ENCODE measurements at places on chromosomes 4 and X.
A peak's percentile ranks its signal among the peaks of the same experiment; 100 is the strongest.

GRCh38 chr4:82201805-82202641 is 171.8 kb downstream of the HNRNPD start:
- DNase-seq = peak; percentile 50

DNA sequence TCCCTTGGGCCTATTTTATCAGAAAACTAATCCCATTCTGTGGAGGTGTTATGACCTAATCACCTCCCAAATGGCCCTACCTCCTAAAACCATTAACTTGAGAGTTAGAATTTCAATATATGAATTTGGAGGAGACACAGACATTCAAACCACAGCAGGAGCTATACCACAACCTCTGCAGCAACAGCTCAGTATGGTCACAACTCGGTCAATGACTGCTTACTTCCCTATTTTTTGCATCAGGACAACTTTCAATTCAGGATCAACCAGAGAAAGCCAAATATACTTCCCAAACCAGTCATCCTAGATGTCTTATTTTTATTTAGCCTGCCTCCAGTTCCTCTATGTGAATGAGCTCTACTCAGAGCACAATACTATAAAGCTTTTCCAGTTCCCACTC is 11.3 kb upstream of the SMARCA5 start:
- no peak for DNase-seq

DNA sequence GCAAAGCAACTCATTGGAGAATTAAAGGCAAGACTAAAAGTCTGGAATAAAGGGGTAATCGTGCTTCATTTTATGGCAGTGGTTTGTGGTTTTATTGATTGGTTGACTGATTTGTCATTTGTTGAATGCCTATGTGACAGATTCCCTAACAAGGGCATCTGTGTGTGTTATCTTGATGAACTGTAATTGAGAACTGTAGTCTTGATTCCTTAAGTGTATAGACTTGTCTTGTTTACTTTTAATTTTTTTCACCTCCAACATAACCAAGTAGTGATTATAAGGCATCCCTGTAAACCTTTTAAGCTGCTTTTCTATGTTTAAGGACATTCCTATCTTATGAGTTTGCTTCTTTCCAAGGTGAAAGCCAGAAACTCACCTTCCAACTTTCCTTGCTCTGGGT is 216.0 kb upstream of the TAPT1 start:
- no peak for DNase-seq

GRCh38 chrX:45295259-45295986 is 94.7 kb upstream of the DIPK2B start:
- DNase-seq = no peak

DNA sequence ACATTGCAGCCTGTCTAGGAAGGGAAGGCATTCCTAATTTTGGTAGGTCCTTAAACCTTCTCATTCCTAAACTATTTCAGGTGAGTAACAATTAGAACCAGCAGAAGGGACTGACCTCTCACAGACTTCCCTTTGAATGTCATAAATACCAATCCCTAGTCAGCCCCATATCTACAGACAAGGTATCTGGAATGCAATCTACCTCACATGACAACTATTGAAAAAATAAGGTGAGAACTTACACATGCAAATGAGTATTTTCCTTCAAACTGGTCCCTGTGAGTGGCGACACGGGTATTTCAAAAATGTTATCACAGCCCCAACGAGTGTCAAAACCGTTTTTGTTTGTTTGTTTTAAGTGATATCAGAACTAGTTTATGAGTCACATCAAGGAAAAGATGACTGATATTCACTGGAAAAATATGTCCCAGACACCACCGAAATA is 102.4 kb upstream of the VCX2 start:
- DNase-seq = no peak

DNA sequence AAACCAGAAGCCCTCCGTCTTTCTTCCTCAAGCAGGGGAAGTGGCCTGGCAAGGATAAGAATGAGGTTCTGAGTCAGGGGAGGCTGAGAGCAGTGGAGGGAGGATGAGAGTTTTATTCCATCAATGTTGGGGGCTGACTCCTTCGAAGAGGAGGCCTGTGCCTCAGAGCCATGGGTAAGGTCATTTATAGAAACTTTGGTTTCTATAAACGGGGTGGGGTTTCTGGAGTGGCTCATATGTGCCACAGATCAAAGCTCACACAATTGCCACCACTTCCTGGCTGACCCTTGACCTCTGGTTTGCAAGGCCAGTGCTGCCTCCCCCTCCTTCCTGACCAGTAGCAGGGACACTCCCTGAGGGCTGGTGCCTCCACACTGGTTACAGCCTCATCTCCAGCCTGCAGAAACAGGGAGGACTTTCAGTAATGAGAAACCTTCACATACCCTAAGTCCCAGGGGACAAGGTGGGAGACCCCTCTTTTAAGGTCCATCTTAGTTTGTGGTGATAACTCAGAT is 166.0 kb downstream of the PDGFRA start:
- DNase-seq = no peak

GRCh38 chr4:25347473-25347872 is 29.6 kb upstream of the ANAPC4 start:
- DNase-seq = no peak

DNA sequence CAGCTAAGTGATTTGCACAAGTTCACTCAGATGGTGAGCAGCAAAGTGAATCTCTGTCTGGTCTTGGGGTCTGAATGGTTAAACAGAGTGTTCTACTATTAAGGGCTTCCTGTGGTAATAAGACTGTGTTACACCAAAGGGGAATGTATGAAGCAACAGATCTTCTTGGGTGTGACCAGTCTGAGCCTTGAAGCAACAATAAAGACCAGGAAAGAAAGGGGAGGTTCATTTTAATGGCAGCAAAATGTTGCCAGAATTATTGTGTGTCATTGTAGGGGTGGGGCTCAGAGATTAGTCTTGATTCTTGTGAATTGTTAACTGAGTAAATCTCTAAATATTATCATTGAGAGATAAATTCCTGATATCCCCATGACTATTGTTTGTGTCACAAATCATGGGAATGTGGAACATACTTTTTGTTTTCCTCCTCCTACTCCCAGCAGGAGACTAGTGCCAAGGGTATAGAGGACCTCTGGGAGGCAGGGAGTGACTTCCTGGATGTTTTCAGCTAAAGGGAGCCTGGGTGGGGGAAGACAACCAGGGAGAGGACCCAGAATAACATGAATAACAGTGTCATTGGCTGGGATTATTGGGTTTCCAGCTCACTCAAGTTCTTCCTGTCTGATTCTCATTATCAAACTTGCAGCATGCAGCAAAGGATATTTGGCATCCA is 141.4 kb upstream of the PAK3 start:
- DNase-seq = no peak

DNA sequence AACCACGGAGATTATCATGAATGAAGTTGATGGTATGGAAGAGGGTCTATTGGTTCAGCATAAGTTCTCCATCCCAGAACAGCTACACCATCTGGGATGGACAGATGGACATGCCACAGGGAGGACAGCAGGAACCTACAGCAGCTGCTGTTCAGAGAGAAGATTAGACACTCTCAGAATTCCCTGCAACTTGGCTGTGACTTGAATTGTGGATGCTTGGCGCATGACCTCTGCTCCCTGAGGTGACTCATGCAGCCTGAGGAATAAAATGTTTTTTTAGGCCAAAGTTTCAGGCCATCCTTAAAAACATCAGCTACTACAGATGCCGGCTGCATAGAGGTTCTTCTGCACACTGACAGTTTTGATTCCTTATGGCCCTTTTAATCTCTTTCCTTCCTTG is 97.3 kb downstream of the RS1 start:
- no peak for DNase-seq

DNA sequence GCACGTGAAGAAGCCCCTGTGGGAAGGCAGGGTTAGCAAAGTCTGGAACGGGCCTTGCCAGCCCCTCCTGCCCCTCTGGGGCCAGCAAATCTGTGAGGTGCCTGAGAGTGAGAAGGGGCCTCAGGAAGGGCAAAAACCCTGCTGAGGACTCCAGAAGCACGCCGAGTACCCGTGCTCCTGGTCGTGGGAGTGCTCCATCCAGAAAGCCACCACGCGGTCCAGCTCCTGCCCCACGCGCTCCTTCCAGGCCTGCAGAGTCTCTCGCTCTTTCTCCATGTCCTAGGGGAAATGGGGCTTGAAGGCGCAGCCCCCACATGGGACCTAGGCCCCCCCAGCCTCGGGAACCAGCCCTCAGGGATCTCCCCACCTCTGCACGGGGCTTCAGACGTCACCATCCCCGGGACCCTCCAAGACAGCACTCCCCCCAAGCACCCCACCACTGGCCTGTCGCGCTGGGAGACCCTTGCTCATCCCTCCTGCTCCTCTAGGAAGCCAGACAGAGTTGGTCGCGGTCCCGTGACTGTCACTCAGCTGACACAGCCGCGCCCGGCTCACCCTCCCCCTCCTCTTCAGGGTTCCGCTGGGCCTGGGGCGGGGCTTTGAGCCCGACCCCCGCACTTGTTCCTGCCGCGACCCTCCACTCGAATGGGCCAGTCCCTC is at the start of gene RENBP:
Gene RENBP (minus strand): TSS at position 504 of the 660 bp plus-strand sequence. CDS start 33 bp downstream, at position 471.
- no peak for DNase-seq

- DNase-seq = no peak
These were observed 897.0 kb downstream of the ARAP2 start for GRCh38 chr4:35347276-35347675.

GRCh38 chrX:9341291-9342201 is 123.3 kb upstream of the TBL1X start:
- DNase-seq = peak; percentile 77

DNA sequence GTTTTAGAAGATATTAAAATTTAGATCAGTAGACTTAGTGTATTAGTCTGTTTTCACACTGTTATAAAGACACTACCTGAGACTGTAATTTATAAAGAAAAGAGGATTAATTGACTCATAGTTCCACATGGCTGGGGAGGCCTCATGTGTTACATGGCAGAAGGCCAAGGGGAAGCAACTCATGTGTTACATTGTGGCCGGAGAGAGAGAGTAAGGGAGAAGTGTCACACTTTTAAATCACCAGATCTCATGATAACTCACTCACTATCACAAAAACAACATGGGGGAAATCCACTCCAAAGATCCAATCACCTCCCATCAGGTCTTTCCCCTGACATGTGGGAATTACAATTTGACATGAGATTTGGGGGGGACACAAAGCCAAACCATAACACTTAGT is 1159.7 kb upstream of the PCDH7 start:
- DNase-seq = no peak

- DNase-seq = no peak
These were observed 203.4 kb downstream of the MAML3 start for GRCh38 chr4:139950568-139950967.

DNA sequence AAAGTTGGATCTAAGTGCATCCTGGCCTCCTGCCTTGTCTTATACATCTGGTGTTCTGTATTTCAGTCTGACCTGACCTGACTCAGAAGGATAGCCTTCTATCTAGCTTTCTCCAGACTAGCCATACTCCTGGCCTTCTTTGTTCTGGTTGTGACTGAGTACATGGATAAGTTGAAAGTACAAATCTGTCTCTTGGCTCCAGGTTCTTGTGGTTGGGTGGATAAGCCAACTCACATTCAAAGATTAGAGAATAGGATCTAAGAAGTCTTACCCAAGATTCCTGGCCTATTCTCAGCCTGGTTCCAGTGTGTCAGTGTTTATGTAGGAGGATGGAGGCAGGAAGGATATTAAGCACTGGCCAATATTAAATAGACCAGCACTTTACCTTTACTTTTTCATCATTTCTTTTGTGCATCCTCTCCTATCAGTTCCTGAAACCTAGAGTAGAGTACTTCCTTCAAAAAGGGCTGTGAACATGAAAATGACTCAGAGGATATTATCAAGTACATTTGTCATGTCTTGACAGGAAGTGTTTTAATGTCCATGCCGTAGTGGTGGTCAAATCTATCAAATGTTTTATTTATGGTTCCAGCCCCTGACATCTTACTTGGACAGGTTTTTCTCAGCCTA is 123.5 kb downstream of the IL15 start:
- no peak for DNase-seq

GRCh38 chrX:7055386-7056137 is 92.0 kb upstream of the STS start:
- no peak for DNase-seq

DNA sequence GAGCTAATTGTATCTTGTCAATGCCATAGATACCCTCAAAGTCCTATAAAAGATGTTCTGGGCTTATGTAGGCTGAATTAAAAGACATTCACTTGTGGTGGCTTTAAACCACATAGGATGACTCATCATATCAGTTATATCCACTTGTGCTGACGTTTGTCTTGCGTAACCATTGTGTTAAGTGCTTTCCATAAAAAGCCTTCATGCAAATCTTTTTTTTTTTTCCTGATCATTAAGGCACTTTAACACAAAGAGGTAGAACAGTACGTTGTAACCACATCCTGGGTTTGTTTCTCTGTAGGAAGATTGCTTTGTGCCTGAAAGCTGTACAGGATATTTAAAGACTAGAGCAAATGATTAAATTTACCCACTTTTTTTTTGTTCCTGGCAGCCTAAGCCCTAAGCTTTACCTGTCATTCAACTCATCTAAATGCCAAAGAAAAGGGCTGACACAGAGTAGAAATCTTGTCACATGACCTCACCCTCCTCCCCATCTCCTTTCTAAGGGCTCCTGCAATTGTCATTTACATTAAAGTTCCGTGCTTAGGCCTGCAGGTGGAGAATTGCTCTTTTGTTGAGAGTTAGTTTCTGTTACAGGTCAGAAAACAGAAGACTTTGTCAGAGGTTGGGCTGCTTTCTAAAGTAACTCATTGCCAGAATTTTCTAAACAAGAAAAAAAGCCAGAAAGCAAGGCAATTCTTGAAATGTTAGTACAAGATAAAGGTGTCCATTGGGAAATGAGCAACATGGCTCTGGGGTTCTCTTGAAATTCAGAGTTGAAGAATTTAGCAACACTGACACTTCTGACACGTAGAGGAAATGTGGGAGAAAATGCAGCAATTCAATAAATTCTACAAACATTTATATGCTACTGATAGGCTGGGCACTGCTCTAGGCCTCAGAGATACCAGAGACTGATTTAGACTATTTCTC is 555.6 kb downstream of the PPARGC1A start:
- peak; percentile 67 for DNase-seq

- DNase-seq = no peak
These were observed 34.2 kb upstream of the TBC1D14 start for GRCh38 chr4:6875431-6875831.

DNA sequence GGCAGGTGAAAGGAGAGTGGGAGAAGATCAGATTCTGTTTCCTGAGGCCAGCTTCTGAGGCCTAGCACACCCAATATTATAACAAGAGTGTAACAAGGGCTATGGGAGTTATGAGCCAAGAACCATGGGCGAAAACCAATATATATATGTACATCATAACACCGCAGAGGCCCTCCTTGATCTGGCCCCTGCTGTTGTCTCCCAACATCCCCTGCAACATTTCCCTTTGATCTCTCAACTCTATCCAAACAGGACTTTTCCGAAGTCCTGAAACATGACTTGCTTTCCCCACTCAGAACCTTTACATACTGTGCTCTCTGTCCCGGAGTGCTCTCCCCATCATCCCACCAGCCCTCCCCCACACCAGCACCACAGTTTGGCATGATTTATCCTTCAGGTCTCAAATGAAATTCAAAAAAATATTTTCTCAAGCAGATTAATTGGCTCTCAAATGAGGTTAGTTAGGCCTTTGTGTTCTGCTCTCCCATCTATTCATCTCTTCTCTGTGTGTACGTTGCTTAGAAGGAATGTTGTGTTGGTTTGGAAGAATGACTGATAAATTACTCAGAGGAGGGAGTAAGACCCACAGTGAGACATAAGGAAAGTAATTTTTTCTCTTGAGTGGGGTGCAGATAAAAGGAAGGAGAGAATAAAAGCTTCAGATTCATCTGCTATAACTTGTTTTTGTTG is 58.1 kb upstream of the SMIM10 start:
- DNase-seq = no peak

Data from CD4-positive, alpha-beta memory T cell (primary cell).